ENCODE measurements at places on chromosomes 4 and X.

DNA sequence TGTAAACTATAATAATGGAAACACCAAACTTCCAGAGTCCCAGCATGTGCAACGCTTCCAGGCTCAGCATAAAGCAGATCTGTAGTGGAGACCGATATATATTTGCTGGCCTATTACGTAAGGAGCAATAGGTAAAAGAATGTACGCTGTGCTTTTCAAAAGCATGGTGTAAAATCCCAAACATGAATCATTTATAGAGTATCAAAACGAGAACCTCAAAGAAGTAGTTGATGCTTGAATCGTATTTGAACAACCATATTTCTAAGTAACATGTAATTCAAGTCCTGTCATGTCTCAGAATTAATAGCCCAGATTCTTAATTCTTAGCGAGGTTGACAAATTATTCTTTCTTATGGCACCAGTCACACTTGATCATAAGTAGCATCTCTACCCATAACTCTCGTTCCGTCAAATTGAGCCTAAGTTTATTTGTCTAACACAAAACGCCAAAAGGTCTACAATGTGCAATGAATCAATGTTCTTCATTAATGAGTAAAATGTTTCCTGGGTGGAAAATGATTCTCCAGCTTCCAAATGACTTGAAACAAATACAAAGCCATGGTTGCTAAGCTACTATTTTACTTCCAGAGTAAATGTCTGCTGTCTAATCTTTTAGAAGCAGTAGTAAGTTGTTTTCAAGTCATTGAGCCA lies 811.5 kb upstream of the FRG1 start:
- no peak for DNase-seq

- no peak for DNase-seq
Observed at GRCh38 chr4:180538384-180539057, 1704.7 kb upstream of the TENM3 start.

- DNase-seq = no peak
Observed at GRCh38 chr4:19880206-19880605, 371.5 kb upstream of the SLIT2 start.

DNA sequence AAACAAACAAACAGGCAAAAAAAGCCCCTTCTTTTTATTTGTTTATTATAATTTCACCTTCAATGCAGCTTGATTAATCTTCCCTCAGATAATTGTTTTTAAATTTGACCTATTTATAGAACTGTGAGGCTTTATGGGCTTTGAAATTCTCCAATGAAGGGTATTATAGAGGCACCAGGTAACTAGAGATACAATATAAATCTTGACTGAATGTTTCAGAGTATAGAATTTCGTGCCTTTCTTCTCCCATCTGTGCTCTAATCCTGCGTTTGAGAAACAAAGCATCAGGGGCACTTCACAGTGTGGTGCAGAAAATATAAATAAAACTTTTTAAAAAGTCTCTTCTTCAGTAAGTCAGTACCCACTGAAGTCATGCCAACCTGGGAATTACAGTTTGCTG lies 120.9 kb downstream of the ANKRD50 start:
- DNase-seq = no peak

DNA sequence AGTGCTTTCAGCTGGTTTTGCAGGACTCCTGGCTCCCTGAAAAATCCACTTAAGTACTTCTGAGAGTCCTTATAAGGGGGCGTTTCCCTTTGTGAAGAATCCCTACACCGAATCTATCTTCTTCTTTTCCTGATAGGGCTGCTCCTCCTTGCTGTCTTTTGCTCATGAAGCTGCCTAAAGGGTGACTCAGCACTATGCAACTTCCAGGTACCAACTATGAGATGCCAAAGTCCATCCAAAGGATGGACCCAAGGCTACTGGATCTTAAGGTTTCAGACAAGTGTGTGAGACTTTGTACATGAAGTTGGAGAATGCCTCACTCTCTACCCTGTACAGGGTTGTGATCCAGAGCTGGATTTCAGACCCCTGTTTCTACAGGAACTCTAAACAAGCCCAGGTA lies 485.0 kb upstream of the FAT1 start:
- DNase-seq = no peak

DNA sequence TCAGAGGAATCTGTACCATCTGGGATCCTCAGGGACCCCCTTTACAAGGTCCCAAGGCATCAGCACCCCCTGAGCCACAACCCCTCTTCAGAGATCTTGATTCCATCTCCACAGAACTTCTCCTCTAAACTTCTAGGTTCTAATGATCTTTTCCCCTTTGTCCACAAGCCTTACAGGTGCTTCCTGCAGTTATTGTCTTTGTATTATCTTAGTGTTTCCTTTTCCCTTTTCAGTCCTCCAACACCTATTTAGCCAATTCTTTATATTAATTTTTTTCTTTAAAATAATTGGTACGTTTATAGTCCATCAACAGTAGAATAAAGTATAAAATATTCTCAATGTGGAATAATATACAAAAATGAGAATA lies 35.2 kb upstream of the FAM241A start:
- no peak for DNase-seq

Measured in CD8-positive, alpha-beta T cell (primary cell).